ENCODE measurements at places on chromosomes 12 and 14.

- no peak for DNase-seq
Measured at GRCh38 chr12:131941987-131942341, 7.8 kb upstream of the EP400 start.

GRCh38 chr12:55039395-55040354 is 19.9 kb downstream of the NEUROD4 start:
- DNase-seq = no peak

- DNase-seq = peak; percentile 72
Measured at GRCh38 chr12:92543359-92543758, 159.4 kb upstream of the PLEKHG7 start.

DNA sequence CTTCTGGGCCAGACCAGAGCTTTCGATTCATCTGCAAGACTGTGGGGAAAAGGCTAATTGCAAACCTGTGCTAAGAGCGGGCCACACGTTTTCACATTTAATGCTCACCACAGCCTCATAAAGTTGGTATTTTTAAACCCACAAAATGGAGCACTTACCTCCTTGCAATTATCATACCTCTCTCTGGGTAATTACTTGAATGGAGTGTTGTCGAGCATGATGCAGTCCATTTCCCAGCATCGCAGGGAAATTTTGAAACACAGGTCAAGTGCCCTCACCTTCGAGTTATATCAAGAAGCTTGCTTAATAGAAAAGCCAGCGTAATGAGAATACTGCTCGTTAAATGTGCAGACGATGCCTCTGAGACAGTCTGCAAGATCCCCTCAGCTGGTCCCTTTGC is 8.8 kb upstream of the IFI27L2 start:
- no peak for DNase-seq

DNA sequence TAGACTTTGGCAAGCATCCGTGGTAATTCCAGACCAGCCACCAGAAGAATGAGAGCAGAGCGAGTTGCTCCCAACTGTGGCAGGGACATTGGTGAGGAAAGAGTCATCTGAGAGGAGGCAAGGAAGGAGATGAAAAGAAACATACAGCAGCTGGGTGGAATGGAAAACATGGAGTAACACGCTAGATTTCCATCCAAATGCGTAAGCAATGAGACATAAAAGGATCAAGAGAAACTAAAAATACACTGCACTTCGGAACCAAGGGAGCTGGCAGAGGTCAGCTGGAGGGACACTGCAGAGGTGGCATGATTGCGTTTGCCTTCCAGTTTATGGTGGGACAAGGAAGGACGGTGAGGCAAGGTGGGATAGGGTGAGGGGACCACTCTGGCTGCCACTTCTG is 82.9 kb downstream of the DDX51 start:
- DNase-seq = no peak

DNA sequence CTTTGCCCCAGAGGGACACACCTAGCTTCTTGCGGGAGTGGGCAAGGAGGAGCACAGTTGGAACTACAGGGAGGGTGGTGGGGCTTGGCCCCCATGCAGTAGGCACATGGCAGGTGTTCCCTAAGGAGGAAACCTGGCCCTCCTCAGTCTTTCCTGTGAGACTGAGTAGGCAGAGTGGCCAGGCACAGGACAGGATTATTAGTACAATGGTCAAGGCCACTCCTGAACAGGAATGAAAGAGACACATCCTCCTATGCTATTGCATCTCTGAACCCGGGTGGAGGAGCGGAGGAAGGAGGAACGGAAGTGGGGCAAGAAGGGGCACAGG is 846 bp downstream of the MYO1A start:
- DNase-seq = no peak

GRCh38 chr14:52352569-52352968 is 38.5 kb downstream of the PTGER2 start:
- no peak for DNase-seq

GRCh38 chr14:24662753-24663152 is 28.8 kb upstream of the GZMB start:
- no peak for DNase-seq

DNA sequence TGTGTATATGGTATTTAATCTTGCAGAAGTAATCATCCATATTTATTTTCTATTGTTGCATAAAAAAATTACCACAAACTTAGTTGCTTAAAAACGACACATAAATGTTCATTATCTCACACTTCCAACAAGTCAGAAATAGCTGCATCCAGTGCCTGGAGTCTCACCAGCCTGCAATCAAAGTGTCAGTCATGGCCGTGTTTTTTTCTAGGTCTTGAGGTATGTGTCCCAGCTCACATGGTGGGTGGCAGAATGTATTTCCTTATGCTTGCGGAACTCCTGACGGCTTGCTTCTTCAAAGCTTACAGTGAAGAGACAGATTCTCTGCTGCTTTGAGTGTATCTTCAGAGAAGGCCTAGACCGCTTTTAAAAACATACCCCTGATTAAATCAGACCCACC is 670.2 kb upstream of the LMO3 start:
- no peak for DNase-seq

GRCh38 chr12:86286119-86286518 is 29.9 kb upstream of the MGAT4C start:
- DNase-seq = no peak

- DNase-seq = peak; percentile 28
Measured at GRCh38 chr14:96578619-96579018, 76.4 kb downstream of the PAPOLA start.

DNA sequence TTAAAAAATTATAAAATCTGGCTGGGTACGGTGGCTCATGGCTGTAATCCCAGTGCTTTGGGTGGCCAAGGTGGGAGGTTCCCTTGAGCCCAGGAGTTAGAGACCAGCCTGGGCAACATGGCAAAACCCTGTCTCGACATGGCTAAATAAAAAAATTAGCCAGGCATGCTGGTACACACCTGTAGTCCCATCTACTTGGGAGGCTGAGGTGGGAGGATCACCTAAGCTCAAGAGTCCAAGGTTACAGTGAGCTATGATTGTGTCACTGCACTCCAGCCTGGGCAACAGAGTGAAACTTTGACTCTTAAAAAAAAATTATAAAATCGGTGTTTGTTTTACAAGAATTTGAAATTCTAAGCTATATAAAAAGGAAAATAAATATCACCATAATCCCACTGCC is 141.8 kb downstream of the SLC38A6 start:
- DNase-seq = no peak

- no peak for DNase-seq
Measured at GRCh38 chr14:71890541-71890940, 41.7 kb upstream of the RGS6 start.

DNA sequence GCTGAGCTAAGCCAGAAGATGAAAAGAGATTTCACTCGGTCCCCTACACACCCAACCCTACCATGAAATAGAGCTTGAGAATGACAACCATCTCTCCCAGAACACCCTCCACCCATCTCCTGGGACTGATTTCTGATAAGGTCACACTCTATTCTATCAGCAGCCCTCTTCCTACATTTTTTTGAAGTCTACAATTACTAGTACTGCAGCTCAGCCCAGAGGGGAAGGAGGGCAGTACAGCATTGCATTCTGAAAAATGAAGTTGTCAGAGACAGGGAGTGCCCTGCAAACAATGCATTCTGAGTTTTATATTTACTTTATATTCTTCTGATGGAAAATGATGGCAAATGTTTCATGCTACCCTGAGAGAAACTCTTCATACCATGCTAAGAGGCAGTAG is 318.5 kb downstream of the BCAT1 start:
- no peak for DNase-seq

GRCh38 chr12:124456652-124457152 is 110.7 kb downstream of the NCOR2 start:
- DNase-seq = no peak

GRCh38 chr12:100643246-100643645 is 69.8 kb downstream of the GAS2L3 start:
- no peak for DNase-seq

GRCh38 chr14:53011053-53011462 is 60.2 kb upstream of the FERMT2 start:
- peak; percentile 59 for DNase-seq

- no peak for DNase-seq
Measured at GRCh38 chr12:12221560-12221959, 45.3 kb downstream of the LRP6 start.

- no peak for DNase-seq
Measured at GRCh38 chr12:53980104-53980801, 4.7 kb upstream of the HOXC10 start.

DNA sequence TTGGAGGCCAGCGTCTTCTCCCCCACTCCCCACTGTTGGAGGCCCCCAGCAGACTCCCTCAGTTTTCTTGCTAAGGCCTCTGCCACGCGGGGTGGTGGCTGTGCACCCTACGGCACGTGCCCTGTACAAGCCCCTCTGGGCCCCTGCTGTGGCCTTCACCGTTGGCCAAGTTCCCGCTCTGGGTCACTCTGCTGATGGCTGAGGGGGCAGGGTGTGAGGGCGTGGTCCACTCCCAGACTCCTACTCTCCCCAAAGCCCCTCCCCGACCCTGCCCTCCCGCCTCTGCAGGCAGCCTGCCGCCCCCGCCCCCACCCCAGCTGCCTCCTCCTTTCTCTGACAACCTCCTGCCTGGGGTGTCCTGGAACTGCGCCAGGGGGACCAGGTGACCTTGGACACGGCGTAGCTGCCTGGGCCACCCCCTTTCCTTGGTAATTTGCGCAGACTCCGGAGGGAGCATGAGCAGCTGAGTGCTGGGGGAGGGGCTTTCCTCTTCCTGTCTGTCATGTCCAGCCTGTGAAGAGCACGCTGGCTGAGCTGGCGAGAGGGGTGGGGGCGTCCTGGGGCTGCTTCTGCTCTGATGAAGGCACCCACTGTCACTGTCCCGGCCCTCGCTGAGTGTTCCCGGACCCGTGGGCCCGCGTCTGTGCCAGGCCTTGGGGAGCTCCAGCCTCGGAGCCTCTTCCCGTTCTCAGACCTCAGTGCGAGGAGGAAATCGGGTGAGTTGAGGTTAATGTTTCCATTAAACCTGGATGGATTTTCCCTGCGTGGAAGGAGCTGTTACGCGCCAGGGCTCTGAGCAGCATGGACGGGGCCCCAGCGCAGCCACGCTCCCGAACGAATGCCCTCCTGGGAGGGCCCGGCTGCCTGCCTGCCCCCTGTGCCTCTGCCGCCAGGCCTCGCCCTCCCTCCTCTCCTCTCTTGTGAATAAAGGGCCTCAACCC is 85.0 kb downstream of the KIF26A start:
- no peak for DNase-seq
